ENCODE measurements at places on chromosomes 2 and 18.
A peak's percentile ranks its signal among the peaks of the same experiment; 100 is the strongest.

- peak; percentile 80 for DNase-seq
These were observed 49.4 kb upstream of the PKDCC start for GRCh38 chr2:41998186-41999127.

- no peak for DNase-seq
These were observed 305.0 kb upstream of the ID2 start for GRCh38 chr2:8376603-8377410.

GRCh38 chr2:173030561-173031490 is 44.8 kb upstream of the MAP3K20 start:
- DNase-seq = no peak

DNA sequence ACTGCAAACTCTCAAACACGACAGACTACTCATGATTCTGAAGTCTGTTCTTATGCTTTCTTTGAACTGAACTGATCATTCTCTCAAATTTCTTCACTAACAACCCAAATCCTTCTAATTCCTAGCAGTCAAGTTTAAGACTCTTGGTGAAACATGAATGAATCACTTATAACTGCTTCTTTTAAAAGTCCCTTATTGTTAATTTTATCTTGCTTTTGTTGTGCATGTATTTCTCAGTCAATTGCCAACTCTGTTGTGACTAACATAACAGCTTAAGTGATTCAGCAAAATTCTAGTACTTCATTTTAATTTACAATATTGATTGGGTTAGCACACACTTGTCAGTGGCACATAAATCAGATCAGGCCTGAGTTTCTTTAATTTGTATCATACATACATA is 357.0 kb upstream of the FSIP2 start:
- DNase-seq = no peak

GRCh38 chr18:37499044-37499443 is 66.6 kb downstream of the CELF4 start:
- no peak for DNase-seq

- peak; percentile 53 for DNase-seq
These were observed 26.5 kb downstream of the CRACDL start for GRCh38 chr2:98909317-98910211.

All from hindlimb muscle (tissue), 1 donor.